C1 segment of cervical spinal cord (tissue), 14 donors: ENCODE measurements at places on chromosomes 11 and 22.

- DNase-seq = no peak
These were observed 118.3 kb downstream of the CD44 start for GRCh38 chr11:35257281-35257680.

DNA sequence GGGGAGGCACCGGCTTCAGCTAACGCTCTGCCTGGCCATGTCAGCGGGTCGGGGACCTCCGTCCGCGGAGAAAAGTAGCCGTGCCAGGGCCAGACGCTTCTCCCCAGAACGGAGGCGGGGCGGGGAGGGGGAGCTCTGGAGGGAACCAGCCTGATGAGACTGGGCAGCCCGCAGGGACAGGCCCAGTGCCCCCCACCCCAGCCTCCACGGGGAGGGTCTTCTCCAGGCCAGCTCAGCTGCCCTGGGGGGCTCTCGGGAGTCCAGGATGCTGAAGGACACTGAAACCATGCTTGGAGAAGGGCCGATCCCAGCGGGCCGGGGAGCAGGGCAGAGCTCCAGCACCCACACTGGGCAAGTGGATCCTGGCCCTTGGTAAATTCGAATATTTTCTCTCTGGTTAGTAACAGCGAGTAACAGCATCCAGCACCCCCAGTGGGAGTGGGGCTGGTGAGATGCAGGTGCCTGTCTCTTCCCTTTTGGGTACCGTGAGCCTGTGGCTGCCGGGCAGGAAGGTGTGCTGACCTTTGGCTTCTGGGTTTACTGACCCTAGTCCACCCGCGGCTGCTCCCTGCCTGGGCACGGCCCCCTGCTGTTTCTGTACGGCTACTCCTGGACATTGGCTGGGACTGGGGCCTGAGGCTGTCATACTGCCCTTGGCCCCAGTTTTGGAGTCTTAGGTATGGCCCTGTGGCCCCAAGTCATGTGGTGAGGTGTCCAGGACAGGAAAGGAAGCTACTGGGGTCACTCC is 35.8 kb downstream of the GRAMD4 start:
- DNase-seq = peak; percentile 16

- DNase-seq = no peak
These were observed 3.3 kb downstream of the DGCR8 start for GRCh38 chr22:20083157-20083890.

DNA sequence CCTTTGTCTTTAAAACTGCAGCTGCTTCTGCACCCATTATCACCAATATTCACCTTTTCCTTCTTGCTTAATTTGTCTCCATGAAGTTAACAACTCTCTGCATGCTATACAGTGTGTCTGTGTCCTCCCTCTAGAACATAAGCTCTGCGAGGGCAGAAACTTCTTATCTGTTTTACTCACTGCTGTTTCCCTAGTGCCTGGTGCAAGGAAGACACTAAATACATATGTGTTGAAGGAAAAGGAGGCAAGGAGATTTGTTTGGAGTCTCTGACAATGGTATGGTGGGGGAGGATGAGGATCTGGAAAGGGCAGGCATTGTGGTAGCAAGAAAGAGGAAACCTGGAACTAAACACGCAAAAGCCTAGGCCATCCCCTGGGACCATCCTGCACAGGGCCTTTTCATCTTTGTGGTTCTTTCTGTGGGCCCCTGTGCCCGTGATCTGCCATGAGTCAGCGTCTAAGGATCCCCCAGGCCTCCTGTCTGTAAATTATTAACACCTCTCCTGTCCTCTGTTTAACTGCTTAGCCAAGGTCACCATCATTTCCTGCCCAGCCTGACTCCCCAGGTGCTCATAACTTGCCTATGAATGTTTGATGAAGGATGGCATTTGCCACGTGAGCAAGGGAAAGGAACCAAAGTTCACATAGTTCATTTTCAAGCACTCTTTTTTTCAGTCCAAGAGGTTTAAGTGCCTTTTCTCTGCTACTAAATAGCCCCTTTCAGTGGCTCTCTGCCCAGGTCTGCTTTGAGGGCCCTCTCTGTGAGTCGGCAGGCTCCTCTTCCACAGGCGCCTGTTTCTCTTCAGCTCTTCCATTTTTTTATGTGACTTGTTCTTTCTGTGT is 131.1 kb downstream of the RASSF10 start:
- DNase-seq = no peak

- peak; percentile 97 for DNase-seq
These were observed 29.7 kb upstream of the DDX6 start for GRCh38 chr11:118820412-118821357.

DNA sequence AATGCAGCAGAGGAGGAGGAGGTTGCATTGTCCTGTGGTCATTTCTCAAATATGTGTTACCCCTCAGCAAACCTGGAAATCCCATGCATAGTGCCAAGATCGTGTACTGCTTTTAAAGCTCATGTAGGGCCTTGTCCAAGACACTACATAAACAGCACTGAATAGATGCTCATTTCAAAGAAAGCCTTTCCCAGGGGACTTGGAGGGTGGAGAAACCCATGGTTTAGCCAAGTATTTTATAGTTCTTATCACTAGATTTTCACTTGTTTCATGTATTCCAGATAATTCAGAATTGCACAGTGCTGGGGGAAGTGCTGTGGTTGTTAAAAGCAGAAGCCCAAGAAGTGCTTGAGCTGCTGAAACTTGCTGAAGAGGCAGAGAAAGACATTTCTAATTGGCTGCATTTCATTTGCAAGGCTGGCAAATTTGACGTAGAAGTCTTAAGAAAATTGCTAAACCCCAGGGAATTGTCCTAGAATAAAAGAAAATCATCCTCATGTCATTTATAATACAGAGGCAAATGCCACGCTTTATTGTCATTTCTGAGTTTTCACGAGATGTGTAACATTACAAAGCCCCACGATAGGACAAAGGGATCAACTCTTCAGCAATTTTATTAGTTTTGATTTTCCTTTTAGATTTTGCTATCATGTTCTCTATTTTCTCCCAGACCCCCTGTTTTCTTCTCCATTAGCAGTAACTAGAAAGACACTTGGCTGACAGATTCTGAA is 20.1 kb downstream of the CSRP3 start:
- no peak for DNase-seq

DNA sequence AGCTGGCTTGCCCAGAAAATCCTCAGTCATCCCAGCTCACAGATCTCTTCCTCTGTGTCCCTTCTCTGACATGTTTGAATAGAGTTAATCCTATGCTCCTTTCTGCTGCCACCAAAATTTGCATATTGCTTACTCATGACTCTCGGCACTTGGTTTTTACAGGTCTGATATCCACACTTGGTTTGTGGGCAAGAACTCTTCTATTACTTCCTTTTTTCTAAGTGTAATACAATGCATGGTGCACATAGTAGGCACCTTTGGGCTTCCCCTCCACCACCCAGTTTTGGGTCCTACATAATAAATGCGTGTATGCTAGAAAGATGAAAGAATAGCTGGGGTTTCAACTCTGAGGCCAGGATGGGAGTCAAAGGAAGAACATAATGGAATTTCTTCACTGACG is 69.7 kb upstream of the GRK3 start:
- no peak for DNase-seq

GRCh38 chr11:31827455-31828206 is 16.5 kb upstream of the PAX6 start:
- DNase-seq = no peak

DNA sequence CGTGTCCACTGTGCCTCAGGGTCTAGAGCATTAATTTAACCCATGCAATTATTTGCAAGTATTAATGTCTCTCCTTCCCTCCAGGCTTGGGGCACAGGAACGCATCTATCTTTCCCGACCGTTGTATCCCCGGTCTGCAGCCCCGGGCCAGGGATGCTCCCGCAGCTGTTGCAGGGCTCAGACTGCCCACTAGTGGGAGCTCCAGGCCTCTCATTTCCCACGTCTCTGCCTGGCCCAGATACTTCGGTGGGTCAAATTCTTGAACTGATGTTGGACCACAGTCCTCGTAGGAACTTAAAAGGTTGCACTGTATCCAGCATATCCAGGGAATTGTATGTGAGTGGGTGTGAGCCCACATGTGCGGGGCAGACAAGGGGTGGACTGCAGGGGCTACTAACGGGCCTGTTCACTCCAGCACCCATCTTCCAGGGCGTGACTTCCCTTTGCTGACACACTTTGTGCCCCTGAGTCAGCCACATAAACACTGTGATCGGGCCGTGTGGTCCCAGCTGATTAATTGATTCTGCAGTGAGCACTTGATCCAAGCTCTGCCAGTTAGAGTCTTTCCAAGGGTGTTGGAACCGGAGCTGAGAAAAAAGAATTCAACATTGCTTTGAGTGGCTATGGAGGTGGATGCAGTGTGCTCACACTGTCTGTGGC is 451.3 kb downstream of the TBC1D22A start:
- no peak for DNase-seq

- peak; percentile 91 for DNase-seq
These were observed at the start of gene FADS1 for GRCh38 chr11:61816736-61817455. FADS1 (minus strand) TSS chr11:61817003; CDS start chr11:61816929, 74 bp downstream.

DNA sequence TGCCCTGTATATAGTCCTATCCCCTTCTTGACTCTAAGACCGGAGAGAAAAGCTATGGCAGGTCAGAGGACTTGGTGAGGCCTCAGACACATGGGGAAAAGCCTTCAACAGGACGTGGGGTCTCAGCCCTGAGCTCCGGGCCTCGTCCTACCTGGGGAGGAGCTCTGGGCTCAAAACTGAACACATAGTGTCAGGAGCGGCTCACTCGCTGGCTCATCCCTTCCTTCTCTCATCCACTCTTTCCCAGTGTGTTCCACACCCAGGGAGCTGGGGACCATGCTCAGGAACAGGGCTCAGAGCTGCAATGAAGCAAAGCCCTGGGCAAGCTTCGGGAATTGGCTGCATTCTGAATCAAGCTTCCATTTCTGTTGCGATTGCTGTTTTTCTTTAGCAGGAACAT is 14.5 kb downstream of the ADAMTS15 start:
- no peak for DNase-seq

DNA sequence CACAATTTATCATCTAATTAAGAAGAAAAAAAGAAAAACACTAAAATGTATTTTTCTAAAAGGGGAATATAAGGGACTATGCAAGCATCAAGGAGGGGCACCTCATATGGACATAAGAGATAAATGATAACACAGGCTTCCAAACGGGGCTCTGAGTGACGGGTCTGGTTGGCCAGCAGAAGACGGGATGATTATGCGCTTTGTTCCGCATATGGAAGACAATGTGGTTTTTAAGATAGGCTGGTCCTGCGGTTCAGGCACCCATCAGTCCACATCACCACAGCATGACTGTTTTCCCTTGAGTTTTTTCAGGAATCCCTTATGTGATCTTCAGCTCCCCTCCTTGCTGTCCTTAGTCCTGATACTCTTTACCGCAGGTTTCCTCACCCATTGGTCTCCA is 404.6 kb downstream of the OPCML start:
- no peak for DNase-seq

DNA sequence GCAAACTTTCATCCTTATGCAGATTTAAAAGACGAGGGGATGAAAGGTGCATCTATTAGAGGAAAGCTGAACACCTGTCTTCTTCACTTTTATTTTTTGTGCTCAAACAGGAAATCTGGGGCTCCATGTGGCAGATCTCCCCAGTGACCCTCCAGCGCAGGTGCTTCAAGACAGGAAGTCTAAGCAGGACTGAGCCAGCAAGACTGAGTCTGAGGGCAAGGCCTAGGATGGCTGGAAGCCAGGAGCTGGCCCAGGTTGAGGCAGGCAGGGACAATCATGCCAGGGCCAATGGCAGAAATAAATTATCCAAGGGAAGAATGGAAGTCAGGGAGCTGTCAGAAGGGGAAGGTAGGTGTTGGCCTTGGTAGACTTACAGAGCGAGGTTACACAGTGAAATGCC is 101.1 kb upstream of the SPON1 start:
- no peak for DNase-seq

GRCh38 chr11:112584672-112585071 is 324.0 kb upstream of the PLET1 start:
- no peak for DNase-seq

DNA sequence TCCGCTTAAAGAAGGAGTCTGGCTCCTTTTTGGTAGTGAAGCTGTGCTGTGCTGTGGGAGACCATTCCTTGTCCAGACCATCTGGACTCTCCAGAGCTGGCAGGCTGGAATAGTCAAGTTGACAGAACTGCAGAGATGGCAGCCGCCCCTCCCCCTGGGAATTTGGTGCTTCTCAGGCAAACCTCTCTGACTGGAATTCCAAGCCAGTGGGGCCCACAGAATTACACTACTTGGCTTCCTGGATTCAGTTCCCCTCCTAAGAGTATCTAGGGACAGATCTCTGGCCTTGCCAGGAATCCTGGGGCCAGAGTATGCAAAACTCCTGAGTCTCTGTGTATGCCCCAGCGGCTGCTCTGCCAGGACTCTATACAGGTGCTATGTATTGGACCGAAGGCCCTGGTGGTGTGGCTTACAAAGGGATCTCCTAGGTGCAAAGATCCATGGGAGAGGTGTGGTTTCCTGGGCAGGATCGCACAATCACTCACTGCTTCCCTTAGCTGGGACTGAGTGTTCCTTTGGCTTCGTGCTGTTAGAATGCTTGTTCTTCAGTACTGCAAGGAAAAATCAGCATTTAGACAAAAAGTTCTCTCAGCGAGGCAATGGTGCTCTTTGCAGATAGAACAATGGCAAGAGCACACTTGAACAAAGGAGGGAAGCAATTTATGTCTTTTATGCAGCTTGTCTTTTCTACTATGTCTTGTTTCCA is 86.8 kb downstream of the PRMT3 start:
- DNase-seq = peak; percentile 37
